ENCODE measurements at places on chromosomes 11 and 22.

GRCh38 chr11:31443802-31444201 is 65.6 kb downstream of the IMMP1L start:
- DNase-seq, result no peak

- no peak for DNase-seq
Measured at GRCh38 chr11:112719736-112720525, 241.3 kb upstream of the NCAM1 start.

DNA sequence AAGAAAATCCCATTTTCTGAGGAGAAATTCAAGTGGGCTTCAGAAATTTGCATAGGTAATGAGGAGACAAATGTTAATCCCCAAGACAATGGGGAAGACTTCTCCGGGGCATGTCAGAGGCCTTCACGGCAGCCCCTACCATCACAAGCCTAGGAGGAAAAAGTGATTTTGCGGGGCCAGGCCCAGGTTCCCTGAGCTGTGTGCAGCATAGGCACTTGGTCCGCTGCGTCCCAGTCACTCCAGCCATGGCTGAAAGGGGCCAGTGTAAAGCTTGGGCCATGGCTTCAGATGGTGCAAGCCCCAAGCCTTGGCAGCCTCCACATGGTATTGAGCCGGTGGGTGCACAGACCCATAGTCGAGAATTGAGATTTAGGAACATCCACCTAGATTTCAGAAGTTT is 570.7 kb downstream of the KCNA4 start:
- DNase-seq, result no peak

DNA sequence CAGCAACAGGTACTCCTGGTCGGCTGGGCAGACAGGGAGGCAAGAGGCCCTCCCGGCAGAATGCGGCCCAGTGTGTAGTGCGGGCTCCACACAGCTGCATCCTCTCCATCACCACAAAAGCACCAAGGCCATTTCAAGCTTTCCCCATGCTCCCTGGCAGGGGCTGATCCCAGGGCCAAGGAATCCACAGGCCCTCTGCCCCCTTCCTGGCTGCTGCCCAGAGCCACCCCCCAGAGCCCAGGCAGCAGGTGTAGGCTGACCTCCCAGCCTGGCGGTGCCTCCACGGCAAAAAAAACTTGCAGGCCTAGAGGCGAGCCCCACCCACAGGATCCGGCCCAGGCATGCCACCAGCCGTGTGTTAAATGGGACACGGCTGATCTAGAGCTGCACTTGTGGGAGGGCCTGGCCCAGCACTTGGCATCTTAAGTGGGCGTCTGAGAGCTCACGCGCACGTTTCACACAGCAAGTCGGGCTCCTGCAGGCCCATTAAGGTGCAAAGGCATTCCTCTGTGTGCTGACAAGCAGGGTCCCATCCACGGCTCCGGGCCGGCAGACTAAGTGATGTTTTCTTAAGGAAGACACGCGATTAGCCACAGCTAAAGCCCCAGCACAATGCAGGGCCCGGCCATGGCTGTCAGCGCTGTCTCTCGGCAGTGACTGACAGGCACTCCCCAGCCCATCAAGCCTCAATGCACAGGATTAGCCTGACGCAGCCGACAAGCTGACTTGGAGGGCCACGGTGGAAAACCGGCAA is 19.8 kb upstream of the GNB1L start:
- peak; percentile 29 for DNase-seq

- DNase-seq, result no peak
Measured at GRCh38 chr22:38080850-38081635, 2.9 kb downstream of the SLC16A8 start.

GRCh38 chr11:130168105-130168504 is 8.5 kb downstream of the ST14 start:
- DNase-seq, result no peak

DNA sequence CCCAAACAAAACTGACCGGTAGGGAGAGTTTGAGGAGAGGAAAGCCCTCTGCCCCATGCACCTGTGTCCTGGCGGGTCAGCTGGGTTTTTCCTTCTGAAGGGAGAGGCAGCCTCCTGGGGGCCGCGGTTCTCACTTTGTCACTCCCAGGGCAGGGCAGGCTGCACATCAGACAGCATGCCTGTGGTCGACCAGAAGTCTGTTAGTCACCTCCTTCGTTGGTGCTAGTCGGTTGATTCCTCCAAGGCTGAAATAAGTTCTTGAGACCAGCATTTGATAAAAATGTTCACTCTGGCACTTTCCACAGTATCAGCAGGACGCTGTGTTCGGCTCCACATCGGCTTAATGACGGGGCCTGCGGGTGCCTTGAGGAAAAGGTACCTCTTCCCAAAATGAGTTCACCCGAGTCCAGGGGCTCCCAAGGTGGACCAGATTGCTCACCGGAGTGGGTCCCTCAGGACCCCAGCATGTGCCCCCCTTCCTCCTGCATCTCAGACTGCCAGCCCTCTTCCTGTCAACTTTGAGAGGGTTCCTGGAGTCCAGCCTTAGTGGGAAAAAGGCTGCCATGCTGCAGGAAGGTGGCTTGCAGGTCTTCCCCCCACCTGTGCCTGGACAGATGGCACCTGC is 373.7 kb upstream of the B3GAT1 start:
- DNase-seq, result no peak

GRCh38 chr22:31490496-31490925 is 869 bp upstream of the EIF4ENIF1 start:
- DNase-seq, result peak; percentile 26

- no peak for DNase-seq
Measured at GRCh38 chr22:29224859-29225410, 19.2 kb downstream of the EMID1 start.

DNA sequence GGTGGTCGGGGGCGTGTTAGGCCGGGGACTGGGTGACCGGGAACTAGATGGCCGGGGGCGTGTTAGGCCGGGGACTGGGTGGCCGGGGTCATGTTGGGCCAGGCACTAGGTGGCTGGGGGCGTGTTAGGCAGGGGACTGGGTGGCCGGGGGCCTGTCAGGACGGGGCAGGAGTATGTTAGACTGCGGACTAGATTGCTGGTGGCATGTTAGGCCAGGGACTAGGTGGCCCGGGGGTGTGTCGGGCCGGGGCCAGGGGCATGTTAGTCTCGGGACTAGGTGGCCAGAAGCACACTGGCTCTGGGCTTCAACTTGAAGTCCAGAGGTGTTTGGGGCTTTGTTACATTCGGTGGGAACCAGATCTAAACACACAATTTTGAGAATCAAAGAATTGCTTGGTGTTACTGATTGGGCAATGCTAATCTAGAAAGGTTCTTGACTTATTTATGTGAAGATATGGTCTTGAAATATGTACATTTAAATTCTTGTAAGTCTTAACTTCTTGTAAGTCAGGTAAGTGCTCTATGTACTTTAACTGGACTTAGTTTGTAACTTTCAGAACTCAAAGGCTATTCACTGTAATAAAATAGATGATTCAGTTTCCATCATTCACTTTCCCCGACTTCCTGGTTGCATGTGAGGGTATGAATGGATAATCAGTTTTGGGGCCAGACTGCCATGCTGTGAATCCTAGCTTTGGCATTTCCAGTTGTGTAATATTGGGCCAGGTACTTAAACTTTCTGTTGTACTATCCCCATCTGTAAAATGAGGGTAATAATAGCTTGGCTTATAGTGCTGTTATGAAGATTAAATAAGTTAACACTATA is 1.1 kb downstream of the EXT2 start:
- DNase-seq, result no peak

DNA sequence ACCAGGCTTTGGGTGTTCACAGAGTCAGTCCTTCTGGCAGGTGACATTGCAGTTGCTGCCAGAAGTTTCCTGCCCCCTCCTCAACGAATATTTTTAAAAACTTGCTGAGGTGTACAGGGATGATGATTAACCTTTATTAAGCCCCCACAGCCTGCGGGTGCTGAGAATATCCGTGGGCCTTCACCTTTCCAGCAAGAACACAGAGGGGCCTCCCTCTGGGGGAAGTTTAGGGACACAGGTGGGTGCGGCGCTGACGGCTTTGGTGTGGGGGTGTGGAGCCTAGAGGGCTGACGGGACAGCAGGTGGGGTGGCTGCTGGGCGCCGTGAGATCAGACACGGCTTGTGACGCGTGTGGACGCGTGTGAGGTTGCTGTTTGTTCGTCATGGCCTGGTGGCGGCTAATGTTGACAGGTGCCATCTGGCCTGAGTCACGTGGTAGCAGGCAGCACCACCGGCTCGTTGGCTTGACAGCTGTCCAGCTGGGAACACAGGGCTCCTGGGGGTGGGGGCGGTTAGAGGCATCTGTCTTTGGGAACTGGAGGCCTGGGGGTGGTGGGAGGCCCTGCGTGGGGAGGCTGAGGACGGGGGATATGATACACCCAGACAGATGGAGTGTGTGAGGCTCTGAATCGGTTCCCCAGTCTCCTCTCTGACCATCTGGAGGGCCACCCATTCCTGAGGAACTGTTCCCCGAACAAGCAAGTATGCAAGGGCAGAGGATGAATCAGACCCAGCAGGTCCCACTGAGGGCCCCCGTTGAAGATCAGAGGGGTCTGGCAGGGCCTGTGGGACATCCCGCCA is 12.5 kb upstream of the LRRC10B start:
- no peak for DNase-seq

GRCh38 chr11:14784230-14784629 is 107.8 kb downstream of the CYP2R1 start:
- DNase-seq, result no peak

DNA sequence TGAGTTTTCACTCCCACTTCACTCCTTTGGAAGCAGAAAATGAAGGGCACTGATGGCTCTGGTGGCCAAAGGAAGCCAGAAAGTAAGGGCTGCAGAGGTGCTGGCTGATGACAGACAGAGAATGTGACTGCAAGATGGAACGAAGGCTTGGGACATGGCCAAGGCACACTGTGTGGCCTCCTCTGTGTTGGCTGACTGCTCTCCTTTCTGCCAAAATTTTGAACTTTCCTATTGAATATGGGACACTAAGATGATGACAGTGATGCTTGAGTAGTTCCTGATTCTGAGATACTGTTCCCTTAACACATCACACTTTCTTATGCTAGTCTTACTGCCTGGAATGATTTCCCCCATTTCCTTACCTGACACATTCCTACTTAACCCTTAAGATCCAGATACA is 156.4 kb downstream of the SWAP70 start:
- DNase-seq, result no peak
